T-helper 2 cell treated with Interferon-gamma antibody and Interleukin-4, amounts not matched to agents 5 μg/mL and 100 μg/mL, for 36 hours (primary cell): ENCODE measurements at places on chromosomes 13 and 19.

DNA sequence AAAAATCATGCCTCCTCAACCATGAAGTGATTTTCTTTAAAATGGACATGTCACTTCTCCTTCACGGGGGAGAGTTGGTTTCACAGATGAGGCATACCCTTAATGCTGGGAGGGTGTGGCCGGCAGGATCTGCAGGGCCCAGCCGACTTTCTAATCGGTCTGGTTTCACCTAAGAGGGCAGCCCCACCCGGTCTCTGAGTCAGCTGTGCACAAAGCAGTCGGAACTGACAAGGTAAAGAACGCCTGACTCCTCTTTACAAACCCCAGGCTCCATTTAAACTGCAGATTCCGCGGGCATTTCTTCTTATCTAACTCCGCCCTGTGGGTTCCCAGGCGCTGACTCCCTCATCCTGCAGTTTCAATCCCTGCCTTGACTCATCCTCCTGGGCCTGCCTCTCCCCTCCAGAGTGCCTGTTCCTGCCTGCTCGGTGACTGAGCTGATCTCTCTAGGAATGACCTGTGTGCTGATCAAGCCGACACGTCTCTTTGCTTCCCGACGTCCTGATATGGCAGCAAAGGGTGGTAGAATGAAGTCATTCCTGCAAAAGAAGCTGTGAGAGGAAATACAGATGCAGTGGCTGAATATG is 63.4 kb downstream of the EFNB2 start:
- no peak for DNase-seq

GRCh38 chr19:39471756-39472536 is 8.7 kb upstream of the TIMM50 start:
- DNase-seq = no peak

DNA sequence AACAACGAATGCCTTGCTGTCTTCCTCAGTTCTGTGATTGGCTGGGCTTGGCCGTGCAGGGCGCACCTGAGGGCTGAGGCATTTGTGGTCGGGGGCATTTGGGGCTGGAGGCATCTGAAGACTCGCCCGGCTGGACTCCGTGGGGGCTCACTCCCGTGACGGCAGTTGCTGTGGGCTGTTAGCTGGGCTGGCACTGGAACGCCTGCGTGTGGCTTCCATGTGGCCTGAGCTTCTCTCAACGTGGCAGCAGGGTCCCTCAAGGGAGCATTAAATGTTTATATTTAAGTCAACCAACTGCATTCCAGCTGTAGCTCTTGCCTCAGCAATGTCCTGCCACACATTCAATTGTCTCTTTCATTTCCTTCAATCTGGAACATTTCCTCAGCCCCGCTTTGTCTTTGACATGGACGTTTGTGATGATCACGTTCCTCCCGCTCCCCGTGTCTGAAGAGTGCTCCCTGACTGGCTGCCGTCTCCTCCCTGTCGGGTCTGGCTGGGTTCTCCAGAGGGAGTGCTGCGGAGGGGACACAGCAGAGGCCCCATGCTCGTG is 21.0 kb downstream of the CCDC8 start:
- no peak for DNase-seq

DNA sequence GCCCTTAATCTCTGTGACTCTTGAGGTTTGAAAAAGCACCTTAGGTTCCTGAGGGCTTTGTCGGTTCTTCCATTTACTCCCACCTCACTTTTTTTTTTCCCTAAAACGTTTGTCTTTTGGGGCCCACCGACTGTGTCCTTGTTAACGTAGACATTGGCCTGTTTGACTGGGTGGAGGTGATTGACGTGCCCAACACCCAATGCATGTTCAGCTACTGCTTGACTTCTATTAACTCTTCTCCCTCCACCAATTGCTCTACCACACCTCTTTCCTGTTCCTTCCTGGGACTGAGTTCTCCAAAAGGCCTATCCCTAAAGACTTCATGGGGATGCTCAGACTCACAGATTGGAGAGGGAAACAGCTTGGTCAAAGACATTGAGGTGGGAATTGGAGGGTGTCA is 17.3 kb downstream of the CKM start:
- DNase-seq = no peak

- no peak for DNase-seq
These were observed 863.2 kb downstream of the DIAPH3 start for GRCh38 chr13:59300355-59301173.

DNA sequence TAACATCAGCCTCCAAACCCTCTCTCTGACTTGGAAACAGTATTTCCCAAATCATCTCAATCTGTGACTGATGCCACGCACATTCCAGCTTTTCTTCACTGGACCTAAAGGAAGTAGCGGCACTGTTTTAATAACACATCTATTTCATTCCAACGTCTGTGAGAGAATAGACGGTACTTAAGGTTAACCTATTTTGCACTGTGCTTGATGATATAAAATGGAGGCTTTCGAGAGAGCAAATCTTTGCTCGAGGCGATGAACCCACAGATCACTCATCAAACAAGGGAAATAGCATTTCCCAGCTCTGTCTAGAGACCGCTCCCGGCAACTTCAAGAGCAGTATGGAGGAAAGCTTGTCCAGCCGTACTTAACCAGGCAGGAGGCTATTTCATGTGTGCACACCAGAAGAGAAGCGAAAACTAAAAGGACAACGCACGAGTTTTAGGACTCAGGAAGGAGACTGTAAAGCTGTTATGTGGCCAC is 2.9 kb downstream of the UBL3 start:
- no peak for DNase-seq

GRCh38 chr19:14731200-14731599 is 41.4 kb downstream of the ZNF333 start:
- DNase-seq = no peak

- DNase-seq = no peak
These were observed 277.9 kb downstream of the RBM26 start for GRCh38 chr13:79128158-79128557.

- DNase-seq = no peak
These were observed 68.1 kb downstream of the ARHGEF7 start for GRCh38 chr13:111183087-111183645.

GRCh38 chr19:1794424-1795172 is 17.5 kb downstream of the ATP8B3 start:
- no peak for DNase-seq

- no peak for DNase-seq
These were observed 539.7 kb downstream of the DACH1 start for GRCh38 chr13:71327266-71327665.

- no peak for DNase-seq
These were observed 623 bp upstream of the C5AR1 start for GRCh38 chr19:47309038-47309437.
